Hindlimb muscle (tissue), 1 donor: ENCODE measurements at places on chromosomes 12 and 14. TPM values are rescaled to one million over a fixed set of nuclear protein-coding genes. Genes with fewer than 3 reads are reported as not detected.

DNA sequence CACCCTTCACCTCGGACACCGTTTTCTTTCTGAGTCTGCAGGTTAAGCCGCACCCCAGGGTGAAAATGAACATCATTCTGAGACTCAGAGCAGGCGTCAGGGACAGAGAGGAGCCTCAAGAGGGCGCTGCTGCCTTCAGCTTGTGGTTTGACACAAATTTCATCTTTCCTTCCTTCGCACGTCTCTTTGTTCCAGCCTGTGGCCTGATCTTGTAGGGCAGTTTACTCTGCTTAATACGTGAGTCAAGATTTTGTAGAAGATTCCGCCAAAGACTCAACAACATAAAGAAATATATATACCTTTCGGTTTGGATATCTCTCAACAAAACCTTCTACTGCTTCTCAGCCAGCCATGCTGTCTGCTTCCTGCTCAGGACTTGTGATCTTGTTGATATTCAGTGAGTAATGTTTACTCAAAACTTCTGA is 329.3 kb upstream of the OR4E1 start:
- DNase-seq = no peak

DNA sequence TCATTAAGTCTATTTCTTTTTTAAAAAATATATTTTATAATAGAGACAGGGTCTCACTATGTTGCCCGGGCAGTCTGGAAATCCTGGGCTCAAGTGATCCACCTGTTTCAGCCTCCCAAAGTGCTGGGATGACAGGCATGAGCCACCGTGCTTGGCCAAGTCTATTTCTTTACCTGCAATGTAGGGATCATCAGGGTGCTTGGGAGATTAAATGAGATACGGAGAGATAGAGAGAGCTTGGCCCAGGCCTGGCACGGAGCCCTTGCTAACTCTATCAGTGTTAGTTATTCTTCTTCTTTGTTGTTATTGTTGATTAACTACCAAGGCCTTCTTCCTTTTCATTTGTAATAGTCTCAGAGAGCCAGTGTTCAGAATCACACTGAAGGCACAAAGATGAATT is 3.1 kb downstream of the CABP1 start:
- no peak for DNase-seq

- DNase-seq = no peak
Measured at GRCh38 chr12:80707126-80707829, at the start of gene MYF6. MYF6 (plus strand) TSS chr12:80707634; CDS start chr12:80707720, 86 bp downstream.

DNA sequence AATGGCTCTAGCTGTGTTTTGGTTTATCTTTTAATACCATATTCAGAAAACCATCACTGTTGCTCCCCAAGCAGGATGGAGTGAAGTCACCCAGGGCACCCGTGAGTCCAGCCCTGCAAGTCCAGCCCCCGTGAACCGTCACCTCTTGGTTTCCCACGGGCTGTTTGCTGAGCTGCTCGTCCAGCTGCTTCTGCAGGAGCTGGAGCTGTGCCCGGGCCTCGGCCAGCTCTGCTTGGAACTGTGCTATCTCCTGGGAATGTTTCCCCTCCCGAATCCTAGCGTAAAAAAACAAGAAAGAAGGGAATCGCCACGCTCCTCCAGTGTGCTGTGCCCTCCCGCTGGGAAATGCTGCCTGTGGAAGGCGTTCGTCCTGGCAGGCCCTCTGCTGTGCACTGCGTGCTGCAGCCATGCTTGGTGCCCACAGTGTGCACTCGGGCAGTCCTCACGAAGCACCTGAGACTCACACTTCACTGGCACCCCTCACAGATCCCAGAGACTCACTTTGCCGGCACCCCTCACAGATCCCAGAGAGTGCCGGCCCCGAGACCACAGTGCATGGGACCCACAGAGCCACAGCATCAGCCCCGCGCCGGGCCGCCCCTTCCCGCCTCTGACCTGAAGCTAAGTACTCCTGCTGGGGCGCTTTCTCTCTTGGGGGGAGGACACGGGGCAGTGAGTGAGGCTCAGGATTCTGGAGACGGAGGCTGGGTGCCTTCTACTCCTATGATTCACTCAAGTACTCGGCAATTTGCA is 15.4 kb upstream of the ANKLE2 start:
- peak; percentile 70 for DNase-seq

The EXOC3L4 gene
- 1.5 TPM for polyA plus RNA-seq
